ENCODE measurements at places on chromosomes 2 and 18.

DNA sequence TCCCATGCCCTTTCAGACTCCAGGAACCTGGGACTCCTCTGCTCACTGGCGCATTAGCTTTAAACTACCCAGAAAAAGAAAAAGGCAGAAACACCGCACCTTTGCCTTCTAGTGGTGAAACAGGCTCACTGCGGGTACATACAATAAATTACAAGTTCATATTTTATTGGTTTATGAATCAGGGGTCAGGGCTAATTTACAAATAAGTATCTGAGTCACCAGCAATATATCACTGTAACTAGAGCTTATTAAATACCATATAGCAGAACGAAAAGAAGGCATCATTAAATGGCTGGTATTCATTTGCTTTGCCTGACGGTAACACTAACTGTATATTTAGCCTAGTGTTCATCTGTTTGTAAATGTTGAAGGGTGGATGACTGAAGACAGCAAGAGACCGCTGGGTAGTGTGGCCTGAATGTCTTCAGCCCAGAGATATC lies 26.9 kb upstream of the DTNB start:
- no peak for DNase-seq

DNA sequence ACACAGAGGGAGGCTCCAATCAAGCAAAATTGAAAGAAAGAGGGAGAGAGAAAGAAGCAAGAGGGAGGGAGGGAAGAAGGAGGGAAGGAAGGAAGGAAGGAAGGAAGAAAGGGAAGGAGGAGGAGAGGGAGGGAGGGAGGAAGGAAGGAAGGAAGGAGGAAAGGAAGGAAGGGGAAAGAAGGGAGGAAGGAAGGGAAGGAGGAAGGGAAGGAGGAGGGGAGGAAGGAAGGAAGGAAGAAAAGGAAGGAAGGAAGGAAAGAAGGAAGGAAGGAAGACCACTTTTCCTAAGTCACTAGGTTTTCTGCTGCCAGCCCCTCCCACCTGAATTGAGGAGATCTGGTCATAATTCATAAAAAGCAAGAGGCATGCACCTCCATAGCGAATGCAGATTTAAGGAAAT lies 287.0 kb downstream of the SP3 start:
- DNase-seq = no peak

DNA sequence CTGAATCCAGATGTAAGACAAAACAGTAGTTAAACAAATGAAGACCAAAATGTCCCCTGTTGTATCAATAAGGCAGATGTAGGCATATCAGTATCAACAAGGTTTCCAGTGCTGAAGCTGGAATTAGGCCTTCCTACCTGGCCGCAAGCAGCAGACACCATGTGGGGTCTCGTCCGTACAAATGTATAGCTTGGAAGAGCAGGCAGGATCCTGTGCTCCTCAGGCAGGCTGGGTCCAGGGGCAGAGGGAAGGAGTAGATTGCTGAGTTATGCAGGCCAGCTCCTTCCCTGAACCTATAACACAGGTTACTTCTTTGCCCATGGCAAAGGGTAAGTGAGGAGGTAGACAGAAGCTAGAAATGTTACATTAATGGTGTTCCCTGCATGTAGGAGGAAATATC lies 23.5 kb downstream of the NTSR2 start:
- no peak for DNase-seq

DNA sequence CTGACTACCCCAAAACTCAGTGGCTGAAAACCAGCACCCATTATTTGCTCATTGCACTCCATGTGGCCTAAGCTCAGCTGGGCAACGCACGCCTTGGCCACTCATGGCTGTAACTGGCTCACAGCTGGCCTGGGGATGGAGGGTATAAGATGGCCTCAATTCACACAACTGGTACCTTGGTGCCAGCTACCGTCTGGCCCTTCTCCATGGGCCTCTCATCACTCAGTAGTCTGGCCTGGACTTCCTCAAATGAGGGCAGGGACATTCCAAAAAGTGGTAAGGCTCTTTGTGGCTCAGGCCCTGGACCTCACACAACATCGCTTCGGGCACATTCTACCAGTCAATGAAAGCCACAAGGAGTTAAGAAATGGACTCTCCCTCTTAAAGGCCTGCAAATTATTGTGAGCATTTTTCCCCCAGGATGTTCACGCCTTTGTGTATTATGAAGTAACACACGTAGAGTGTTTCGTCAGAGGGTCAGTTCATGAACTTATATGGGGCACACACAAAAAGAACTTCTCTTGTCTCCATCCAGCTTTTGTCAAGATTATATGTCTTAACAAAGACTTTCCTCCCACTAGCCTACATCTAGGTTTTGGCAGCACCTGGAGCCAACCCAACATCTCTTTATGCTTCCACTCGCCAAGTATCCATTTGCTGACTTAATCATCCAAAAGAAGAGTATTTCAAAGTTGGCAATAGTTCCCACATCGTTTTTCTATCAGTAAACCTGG lies 145.2 kb downstream of the CCBE1 start:
- DNase-seq = no peak

DNA sequence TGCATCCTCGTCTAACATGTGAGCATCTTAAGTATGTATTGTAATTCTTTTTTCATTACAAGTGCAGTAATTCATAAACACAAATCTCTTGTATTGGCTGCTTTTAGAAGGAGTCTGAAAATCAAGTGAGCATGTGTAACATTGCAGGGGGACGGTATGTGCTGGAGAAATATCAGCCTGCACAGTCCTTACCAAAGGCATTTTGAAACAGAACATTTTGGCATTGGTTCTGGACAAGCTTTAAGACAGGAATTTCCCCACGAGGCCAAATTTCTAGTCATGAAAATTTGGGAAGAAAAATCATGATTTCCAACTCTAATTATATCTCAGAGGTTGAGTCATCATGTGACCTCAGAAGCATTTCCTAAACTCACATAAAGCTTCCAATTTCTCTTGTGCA lies 24.7 kb upstream of the NRP2 start:
- no peak for DNase-seq

- DNase-seq = no peak
Observed at GRCh38 chr2:100178085-100178788, 35.8 kb upstream of the AFF3 start.

- DNase-seq = no peak
Observed at GRCh38 chr2:149552226-149552625, 35.3 kb downstream of the MMADHC start.

GRCh38 chr2:30686669-30687068 lies 120.6 kb downstream of the CAPN13 start:
- DNase-seq = no peak

GRCh38 chr2:207167099-207167923 lies 1.6 kb upstream of the KLF7 start:
- no peak for DNase-seq

Measured in stimulated activated CD8-positive, alpha-beta memory T cell treated with anti-CD3 and anti-CD28 coated beads, Interleukin-7, amount 100 ng/mL, for 1 hour (primary cell).